Left hindlimb (tissue), 1 donor: ENCODE measurements at places on chromosomes 5 and 9.
A peak's percentile ranks its signal among the peaks of the same experiment; 100 is the strongest.

DNA sequence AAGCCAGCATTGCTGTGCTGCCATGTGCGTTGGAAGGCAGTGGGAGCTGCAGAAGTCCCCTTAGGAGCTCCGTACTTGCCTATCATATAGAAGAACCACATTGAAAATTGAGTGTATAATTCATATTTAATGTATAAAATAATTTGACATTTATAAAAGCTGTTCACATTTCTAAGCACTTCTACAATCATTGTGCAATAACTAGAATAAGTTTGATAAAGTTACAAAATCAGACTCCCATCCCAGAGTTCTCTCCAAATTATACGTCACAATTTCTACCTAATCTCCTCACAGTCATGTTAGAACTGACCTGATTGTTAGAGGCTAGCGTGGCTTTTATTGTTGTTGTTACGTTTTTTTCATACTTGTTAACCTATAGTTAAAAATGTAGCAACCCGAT, 123.5 kb upstream of the ZNF366 start:
- DNase-seq = no peak

DNA sequence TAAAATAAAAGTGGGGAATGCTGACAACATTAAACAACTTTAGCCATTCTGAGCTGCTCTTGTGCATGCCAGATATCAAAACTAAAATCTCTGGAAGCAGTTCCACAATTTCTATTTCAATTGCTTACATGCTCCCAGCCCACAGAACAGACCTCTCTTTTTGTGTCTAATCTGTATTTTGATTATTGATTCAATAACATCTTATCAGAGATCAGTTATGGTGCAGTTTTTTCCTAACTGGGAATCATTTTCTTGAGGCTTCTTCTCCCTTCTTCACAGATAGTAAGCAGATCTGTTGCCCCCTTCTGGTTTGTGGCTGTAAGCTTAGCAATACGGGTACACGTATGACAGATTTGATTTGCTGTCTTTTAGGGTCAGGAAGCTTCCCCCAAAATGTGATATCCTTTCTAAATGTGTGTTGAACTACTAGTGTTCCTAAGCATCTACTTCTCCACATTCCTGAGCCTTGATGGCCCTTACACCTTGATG, 39.4 kb downstream of the MRPS27 start:
- DNase-seq = no peak

DNA sequence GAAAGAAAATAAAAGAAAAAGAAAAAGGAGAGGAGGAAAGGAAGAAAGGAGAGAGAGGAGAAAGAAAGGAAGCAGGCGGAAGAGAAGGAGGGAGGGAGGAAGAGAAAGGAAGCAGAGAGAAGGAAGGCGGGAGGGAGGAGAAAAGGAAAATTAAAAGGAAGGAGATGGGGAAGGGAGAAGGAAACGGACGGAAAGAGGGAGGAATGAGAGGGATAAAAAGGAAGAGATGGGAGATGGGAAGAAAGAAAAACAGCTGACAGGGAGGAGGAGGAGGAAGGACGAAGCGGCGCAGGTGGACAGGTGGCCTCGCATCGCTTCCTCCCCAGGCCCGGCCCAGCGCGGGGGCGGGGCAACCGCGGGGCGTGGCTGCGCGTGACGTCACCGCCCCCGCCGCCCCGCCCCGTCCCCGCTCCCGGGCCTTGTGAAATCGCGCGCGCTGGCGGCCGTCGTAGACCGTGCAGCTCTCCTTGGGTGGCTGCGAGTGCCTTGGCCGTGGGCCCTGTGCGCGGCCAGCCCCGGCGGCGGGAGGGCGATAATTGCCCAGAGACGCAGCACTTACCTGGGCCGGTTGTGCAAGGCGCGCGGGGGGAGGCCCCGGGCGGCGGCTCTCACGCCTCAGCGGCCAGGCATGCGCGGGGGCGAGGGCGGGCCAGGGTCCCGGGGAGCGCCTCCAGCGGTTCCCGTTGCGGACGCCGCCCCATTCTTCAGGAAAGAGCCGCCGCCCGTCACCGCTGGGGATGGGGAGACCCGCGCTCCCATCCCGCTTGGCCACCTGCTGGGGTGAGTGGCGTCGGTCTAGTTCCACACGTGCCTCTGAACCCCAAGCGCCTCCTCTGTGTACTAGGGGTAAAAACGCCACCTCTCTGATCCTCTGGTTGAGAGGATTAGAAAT, 49.6 kb upstream of the FOXE1 start:
- DNase-seq = peak; percentile 57

DNA sequence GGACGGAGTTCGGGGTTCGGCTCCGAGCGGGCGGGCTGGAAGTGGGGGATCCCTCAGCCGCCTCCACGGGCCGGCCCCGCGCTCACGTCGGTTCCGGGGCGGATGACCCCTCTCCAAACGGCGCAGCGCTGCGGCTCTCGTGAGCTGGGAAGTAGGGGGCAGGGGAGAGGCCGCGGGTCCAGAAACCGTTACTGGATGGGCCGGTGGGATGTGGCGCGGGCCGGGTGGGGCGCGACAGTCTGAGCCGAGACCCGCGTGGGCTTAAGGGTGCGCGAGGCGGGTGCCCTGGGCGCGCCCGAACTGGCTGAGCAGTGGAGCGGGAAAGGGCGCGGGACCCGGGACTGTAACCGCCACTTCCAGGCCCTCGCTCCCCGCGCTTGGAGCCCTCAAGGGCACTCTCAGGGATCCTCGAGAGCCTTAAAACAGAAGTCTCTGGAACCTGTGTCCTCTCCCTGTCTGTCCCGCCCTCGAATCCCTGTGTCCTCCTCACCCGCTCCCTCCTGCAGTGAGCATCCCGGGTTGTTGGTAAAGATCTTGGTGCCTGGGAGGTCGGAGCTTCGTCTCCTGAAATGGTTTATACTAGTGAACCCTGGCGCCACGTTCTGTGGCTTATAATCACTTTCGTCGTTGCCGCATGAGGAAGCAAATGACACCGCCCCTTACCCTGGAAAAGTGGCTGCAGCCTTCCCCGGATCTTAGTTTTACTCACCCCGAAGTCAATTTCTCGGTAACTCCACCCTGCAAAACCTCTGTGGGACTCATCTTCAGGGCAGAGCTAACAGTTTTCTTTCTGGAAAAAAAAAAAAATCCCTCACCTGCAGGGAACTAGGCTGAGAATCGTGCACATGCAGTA, 571 bp upstream of the MARCHF11 start:
- DNase-seq = no peak

DNA sequence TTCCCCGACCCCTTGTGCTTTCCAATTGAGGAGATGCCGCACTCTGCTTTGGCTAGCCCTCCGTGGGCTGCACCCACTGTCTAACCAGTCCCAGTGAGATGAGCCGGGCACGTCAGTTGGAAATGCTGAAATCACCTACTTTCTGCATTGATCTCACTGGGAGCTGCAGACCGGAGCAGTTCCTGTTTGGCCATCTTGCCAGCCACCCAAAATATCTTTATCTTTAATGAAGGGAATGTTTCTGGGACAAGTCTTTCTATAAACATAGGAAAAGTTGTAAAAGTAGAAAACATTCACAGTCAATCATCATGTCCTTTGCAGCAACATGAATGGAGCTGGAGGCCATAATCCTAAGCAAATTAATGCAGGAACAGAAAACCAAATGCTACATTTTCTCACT, 147.6 kb downstream of the RPS23 start:
- no peak for DNase-seq

DNA sequence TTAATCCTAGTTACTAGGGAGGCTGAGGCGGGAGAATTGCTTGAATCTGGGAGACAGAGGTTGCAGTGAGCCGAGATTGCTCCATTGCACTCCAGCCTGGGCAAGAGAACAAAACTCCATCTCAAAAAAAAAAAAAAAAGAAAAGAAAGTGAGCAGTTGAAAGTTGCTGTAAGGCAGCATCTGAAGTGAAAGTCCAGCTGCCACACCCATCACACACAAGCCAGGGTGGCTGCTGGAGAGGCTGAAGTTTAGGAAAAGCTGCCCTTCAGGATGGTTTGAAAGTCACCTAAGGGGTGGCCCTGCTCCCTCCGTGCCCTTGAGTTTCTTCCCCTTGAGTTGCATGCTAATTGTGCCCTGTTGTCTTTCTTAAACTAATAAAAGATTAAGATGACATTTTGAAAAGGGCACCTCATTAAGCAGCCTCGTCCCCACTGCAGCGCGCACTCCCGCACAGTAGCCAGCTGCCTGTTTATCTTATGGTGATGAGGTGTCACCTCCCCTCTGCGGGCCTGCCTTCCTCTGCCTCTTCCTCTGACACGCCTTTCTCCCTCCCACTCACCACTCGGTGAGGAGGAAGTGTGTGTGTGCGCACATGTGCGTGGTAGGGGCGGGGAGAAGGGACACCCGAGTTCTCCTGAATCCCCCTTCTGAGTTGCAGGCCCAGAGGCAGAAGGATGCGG, 104.2 kb upstream of the PANK3 start:
- no peak for DNase-seq

DNA sequence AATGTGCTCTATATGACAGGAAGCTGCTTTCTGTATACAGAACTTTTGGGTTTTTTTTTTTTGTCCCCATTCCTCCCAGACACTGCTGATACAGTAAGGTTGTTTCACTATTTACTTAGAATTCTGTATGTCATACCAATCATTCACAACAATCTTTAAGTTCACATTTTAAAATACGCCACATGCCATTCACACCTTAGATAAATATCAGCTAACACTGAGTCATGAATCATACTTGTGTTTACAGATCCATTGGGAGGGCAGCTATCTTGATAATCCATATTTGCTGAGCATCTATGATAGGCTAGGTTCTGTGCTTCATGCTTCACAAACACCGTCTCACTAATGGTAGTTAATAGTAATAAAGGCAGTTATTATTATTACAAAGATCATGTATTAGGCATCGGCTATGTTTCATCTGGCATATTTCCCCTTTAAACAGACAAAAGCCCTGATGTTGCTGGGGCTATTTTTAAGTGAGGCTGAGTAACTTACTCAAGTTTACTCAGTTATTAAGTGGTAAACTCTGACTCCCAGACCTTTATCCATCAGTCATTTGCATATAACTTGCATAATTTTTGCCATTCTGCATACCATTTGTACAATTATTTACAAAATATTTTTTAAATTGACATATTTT, 152.2 kb upstream of the HMHB1 start:
- DNase-seq = no peak
